ENCODE measurements at places on chromosomes 2 and 18. TPM values are rescaled to one million over a fixed set of nuclear protein-coding genes. Genes with fewer than 3 reads are reported as not detected.

GRCh38 chr18:26215247-26215970, 10.8 kb upstream of the TAF4B start:
- peak overlapping the region; percentile 95 for H3K27ac ChIP-seq
- H3K27me3 ChIP-seq, result no peaks in the 10 kb centered on the region
- H3K4me1 ChIP-seq, result peaks cover 23% of the 10 kb centered on the region
- DNase-seq, result peak; percentile 55

DNA sequence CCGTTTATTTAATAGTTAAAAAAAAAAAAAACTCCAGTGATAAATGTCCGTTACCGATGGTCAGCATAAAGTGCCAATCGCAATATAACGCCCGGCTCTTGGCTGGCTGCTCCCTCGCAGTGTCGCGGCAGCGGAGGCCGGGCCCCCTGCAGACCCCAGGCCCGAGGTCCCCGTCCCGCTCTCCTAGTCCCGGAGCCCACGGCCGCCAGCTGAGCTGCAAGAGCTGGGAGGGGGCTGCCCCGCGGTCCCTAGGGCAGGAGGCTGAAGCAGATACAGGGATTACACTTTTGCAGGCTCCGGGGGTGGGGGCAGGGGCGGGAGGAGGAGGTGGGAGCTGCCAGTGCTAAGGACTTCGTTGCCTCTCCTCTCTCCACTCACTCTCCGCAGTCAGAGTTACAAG, 6.9 kb downstream of the OSR1 start:
- H3K4me3 ChIP-seq, result no peak overlapping the region
- peaks cover 30% of the 10 kb centered on the region for H3K4me1 ChIP-seq
- no peak overlapping the region for H3K27ac ChIP-seq
- peaks cover 5% of the 10 kb centered on the region for H3K36me3 ChIP-seq
- DNase-seq, result no peak
- H3K27me3 ChIP-seq, result peaks cover 63% of the 10 kb centered on the region

DNA sequence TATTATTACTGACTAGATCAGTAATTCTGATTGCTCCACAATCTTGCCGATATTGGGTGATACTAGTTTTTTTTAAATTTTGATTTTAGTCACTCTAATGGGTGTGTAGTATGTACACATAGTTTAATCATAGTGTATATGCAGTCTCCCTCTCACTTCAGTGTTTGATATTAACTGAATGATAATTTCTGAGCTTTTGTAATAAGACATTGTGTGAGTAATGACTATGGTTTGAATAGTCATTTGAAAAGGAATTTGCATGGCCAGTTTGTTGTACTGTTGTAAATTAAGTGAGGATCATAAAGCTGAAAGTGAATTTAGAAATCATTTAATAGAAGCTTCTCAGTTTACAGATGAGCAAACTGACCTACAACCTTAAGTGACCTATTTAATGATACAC, 33.4 kb downstream of the USP14 start:
- H3K4me3 ChIP-seq, result no peak overlapping the region
- no peaks in the 10 kb centered on the region for H3K27me3 ChIP-seq
- no peak overlapping the region for H3K27ac ChIP-seq
- H3K4me1 ChIP-seq, result no peaks in the 10 kb centered on the region
- no peak for DNase-seq

GRCh38 chr2:88027697-88028389, 11.5 kb upstream of the RNU2-63P start:
- no peaks in the 10 kb centered on the region for H3K27me3 ChIP-seq
- peaks cover 37% of the 10 kb centered on the region for H3K36me3 ChIP-seq
- peak overlapping the region; percentile 45 for H3K27ac ChIP-seq
- DNase-seq, result no peak

GRCh38 chr2:234388591-234388990, 108.3 kb downstream of the ARL4C start:
- H3K27ac ChIP-seq, result no peak overlapping the region
- peaks cover 22% of the 10 kb centered on the region for H3K4me1 ChIP-seq
- H3K36me3 ChIP-seq, result peaks cover 7% of the 10 kb centered on the region
- no peak overlapping the region for H3K4me3 ChIP-seq

DNA sequence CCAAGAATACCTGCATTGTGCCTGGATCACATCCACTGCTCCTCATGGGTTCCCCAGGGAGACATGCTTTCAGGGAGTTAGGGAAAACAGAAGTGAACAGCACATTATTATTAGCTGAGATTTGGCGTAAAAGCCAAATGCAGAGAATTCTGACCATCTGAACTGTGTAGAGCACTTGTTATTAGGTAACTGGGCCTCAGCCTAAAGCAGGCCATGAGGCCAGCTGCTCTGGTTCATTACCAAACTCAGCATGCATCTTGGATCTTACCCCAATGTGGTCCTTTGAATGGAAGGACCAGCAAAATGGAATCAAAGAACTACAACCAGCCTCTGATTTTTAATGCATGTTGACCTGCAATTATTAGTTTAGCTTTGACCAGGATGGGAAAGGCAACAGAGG, 322.3 kb downstream of the KCNS3 start:
- H3K36me3 ChIP-seq, result no peaks in the 10 kb centered on the region
- no peak overlapping the region for H3K4me3 ChIP-seq
- no peak for DNase-seq

DNA sequence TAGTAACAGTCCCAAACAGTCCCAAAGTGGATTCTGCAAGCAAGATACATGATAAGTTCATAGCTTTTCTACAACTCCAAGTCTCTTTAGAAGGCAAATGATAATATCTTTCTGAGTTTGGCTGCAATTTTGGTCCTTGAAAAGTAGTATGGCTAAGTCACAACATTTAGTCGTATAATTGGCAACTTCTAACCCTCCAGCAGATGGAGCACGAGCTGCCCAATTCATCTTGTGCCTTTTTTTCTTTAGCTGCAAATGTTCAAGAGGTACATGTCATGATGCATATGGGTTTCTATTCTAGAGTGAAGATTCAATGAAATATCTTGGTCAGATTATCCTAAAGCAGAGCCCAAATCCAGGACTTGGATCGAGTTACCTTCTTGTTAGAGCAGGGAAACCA, 127.0 kb upstream of the KLHL14 start:
- H3K4me1 ChIP-seq, result no peaks in the 10 kb centered on the region
- DNase-seq, result no peak
- no peaks in the 10 kb centered on the region for H3K27me3 ChIP-seq
- no peak overlapping the region for H3K27ac ChIP-seq
- no peaks in the 10 kb centered on the region for H3K36me3 ChIP-seq

DNA sequence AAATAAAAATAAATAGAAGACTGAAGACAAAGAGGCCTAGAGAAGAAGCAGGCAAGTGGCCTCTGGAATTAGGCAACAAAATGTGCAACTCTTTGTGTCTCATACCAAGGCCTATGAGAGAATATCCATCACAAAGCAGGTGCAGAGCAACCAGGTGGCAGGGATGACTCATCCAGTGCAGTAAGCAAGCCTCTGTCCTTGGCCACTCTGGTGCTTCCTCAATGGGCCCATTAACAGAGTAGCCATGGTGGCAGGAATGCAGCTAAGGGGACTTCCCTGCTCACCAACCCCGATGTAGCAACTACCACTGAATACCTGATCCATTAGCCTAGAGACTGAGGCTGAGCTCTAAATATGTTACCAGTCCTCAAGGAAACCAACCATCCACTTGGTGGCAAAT, 11.0 kb upstream of the EPG5 start:
- no peak for DNase-seq
- no peaks in the 10 kb centered on the region for H3K27me3 ChIP-seq
- H3K36me3 ChIP-seq, result no peaks in the 10 kb centered on the region
- no peak overlapping the region for H3K4me3 ChIP-seq

DNA sequence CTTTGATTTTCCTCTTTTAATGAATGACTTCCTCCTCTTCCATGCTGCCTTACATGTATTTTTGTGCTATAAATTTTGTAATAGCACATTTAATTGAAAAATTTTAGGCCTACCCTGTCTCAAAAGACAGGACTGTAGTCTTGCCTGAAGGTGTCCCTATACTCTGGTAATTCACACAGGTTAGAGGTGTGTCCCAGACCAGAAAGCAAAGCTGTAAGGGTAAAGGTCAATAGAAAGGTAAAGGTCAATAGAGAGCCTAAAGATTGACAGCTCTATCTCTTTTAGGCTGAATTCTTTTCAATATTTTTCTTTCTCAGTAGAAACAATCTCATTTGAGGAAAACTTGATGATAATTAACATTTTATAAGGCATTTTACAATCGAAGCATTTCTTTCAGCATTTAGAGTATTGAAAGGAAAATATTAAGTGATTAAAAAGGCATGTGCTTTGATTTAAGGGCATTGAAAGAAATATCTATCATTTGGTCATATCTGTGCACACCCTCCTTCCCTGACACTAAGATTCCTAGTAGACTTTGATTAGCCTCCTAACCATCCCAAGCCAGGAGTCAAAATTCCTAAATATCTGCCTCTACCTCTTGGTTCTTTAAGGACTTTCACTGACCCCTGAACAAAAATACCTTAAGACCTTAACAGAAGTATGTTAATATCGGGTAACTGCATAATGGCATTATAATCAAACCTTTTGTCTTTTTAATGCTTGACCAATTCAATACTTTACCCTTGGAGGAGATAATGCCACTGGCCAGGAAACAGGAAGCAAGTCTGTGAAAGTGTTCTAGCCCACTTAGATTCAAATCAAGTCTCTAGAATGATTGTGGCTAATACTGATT, 161.8 kb upstream of the DTNA start:
- H3K4me3 ChIP-seq, result no peak overlapping the region
- H3K27ac ChIP-seq, result no peak overlapping the region
- H3K4me1 ChIP-seq, result no peaks in the 10 kb centered on the region
- no peak for DNase-seq

GRCh38 chr2:26911911-26912861, 58.3 kb upstream of the MAPRE3 start:
- DNase-seq, result no peak
- no peak overlapping the region for H3K27ac ChIP-seq
- H3K4me1 ChIP-seq, result no peaks in the 10 kb centered on the region
- no peaks in the 10 kb centered on the region for H3K36me3 ChIP-seq
- peaks cover 16% of the 10 kb centered on the region for H3K27me3 ChIP-seq

GRCh38 chr2:164055623-164056022, 319.8 kb upstream of the FIGN start:
- H3K27me3 ChIP-seq, result no peaks in the 10 kb centered on the region
- no peak for DNase-seq
- H3K27ac ChIP-seq, result no peak overlapping the region
- no peak overlapping the region for H3K4me3 ChIP-seq

DNA sequence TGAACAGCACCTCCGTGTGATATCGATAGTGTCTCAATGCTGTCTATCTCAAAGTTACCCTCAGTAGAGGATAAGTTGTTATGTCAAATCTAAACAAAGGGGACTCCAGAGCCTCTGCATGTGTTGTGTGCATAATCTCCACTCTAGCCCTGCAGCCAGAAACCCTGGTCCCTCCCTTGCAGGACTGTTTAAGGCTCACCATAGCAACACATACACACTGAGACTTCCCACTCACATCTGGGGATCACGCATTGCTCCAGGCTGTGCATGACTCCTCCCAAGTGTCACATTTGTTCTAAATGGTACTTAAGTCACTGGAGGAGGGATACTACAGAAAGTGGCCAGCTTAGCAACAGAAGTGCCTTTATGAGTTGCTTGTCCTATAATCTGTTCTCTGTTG, 258.6 kb upstream of the CRIM1 start:
- H3K4me1 ChIP-seq, result no peaks in the 10 kb centered on the region
- H3K27ac ChIP-seq, result no peak overlapping the region
- no peaks in the 10 kb centered on the region for H3K36me3 ChIP-seq
- no peak overlapping the region for H3K4me3 ChIP-seq
- H3K27me3 ChIP-seq, result peaks cover 3% of the 10 kb centered on the region

GRCh38 chr2:223203971-223204929, 152.3 kb downstream of the KCNE4 start:
- H3K4me3 ChIP-seq, result no peak overlapping the region
- H3K27me3 ChIP-seq, result no peaks in the 10 kb centered on the region
- H3K36me3 ChIP-seq, result no peaks in the 10 kb centered on the region
- H3K4me1 ChIP-seq, result no peaks in the 10 kb centered on the region
- no peak overlapping the region for H3K27ac ChIP-seq

GRCh38 chr2:235314371-235314930, 179.4 kb upstream of the AGAP1 start:
- no peaks in the 10 kb centered on the region for H3K4me1 ChIP-seq
- H3K4me3 ChIP-seq, result no peak overlapping the region
- no peaks in the 10 kb centered on the region for H3K27me3 ChIP-seq

GRCh38 chr18:21943456-21943855, 202.9 kb downstream of the MIB1 start:
- no peak overlapping the region for H3K4me3 ChIP-seq
- DNase-seq, result no peak
- peaks cover 2% of the 10 kb centered on the region for H3K27me3 ChIP-seq

DNA sequence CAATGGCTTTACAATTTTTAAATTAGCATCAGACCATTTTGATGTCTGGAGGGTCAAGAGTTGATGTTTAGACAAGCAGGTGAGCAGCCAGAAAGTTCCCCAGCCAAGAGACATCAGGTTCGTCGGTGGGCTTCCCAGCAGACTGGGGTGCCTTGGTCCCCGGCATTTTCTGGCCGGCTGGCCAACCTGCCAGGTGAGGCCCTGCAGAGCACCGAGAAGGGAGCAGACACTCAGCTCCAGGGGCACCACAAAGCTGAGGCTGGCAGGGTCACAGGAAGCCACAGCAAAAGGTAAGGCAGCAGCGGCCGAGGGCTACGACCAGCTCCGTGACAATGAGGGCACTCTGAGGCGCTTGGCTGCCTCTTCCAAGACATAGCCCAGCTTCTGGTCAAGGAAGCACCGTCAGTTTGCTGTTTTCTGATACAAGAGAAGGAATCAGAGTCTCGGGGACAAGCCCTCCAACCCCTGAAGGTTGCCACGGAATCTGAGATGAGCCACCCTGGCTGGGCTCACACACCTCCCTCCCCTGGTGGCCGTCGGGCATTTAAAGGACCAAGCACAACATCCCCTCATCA, 229.0 kb downstream of the MGAT5 start:
- DNase-seq, result no peak
- H3K4me3 ChIP-seq, result no peak overlapping the region
- no peaks in the 10 kb centered on the region for H3K4me1 ChIP-seq
- H3K36me3 ChIP-seq, result no peaks in the 10 kb centered on the region
- no peak overlapping the region for H3K27ac ChIP-seq

- H3K27me3 ChIP-seq, result no peaks in the 10 kb centered on the region
- peak; percentile 76 for DNase-seq
- peak overlapping the region; percentile 71 for H3K4me3 ChIP-seq
- H3K27ac ChIP-seq, result peak overlapping the region; percentile 97
Observed at GRCh38 chr2:30336978-30337841, 105.9 kb downstream of the LBH start.

- no peaks in the 10 kb centered on the region for H3K36me3 ChIP-seq
- H3K4me1 ChIP-seq, result no peaks in the 10 kb centered on the region
- no peak overlapping the region for H3K27ac ChIP-seq
- no peak overlapping the region for H3K4me3 ChIP-seq
Observed at GRCh38 chr2:169452080-169452479, 27.2 kb upstream of the BBS5 start.

DSG3 gene
- total RNA-seq, result not detected

MYO7B gene
- total RNA-seq, result 0.82 TPM

MYCN gene
- total RNA-seq, result not detected

SLC9A2 gene
- not detected for total RNA-seq

CMPK2 gene
- total RNA-seq, result 84.0 TPM

FER1L5 gene
- total RNA-seq, result not detected

PPP4R3B gene
- total RNA-seq, result 67.6 TPM

OSR1 gene
- not detected for total RNA-seq
